Islet precursor cell (in vitro differentiated cells): ENCODE measurements at places on chromosomes 2 and 18.
A peak's percentile ranks its signal among the peaks of the same experiment; 100 is the strongest.

DNA sequence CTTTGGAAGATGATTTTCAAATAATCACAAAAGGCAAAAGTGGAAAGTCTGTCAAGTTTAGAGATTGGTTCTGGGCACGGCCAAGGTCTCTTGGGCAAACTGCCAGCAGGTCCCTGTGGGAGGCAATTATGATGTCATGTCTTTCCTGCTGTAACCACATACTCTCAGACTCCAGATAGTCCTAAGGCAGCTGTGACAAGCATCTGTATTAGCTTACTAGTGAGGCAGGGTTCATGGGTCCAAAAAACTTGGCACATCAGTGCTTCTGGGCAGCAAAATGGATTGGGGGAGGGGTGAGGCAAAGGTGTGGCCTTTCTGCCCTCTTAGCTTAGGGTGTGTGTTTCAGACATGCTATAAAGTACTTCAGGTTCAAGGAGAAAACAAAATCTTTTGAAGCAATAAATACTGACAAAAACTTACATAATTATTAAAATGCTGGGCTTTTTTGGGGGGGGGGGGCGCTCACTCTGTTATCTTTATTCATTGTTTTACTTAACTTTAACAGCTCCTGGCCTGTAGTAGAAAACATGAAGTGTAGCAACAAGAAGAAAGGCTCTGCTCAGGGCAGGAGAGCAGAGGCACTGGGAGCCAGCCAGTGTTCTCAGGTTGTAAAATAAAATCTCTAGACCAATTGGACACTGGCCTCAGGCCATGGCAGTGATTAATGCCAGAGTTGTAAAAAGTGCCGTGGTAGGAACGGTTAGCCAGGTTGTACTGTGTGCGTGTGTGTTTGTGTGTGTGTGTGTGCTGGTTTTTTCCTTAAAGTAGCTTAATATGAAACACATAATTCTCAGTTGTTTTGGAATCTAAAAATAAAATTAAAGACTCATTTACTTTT lies 14.3 kb upstream of the TANC1 start:
- peak; percentile 90 for DNase-seq

GRCh38 chr2:238294393-238295143 lies 6.2 kb upstream of the PER2 start:
- DNase-seq, result no peak

DNA sequence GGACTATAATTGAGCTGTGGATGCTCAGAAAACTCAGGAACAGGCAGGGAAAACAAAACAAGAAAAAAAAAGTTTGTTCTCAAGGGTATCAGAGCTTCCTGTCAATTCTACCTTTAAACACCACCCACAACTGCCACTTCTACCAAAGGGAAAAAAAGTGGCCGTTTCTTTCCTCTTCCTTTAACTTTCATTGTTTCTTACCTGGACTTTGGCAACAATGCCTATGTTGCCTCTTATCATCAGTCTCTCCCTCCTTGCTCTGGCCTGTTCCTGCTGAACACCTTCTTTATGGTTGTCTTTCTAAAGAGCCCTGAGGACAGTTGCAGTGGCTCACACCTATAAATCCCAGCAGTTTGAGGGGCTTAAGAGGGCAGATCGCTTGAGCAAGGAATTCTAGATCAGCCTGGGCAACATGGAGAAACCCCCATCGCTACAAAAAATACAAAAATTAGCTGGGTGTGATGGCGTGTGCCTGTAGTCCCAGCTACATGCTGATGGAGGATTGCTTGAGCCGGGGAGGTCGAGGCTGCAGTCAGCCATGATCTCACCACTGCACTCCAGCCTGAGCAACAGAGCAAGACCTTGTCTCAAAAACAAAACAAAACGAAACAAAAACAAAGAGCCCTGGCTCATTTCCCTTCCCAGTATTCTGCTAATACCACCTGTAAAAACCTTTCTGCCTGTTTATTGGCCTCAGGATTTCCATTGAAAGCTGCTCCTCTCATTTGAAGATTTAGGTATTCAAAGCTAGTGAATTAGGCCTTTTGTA lies 18.0 kb upstream of the NR4A2 start:
- DNase-seq, result no peak

GRCh38 chr2:4862031-4862430 lies 830.2 kb upstream of the SOX11 start:
- DNase-seq, result no peak

DNA sequence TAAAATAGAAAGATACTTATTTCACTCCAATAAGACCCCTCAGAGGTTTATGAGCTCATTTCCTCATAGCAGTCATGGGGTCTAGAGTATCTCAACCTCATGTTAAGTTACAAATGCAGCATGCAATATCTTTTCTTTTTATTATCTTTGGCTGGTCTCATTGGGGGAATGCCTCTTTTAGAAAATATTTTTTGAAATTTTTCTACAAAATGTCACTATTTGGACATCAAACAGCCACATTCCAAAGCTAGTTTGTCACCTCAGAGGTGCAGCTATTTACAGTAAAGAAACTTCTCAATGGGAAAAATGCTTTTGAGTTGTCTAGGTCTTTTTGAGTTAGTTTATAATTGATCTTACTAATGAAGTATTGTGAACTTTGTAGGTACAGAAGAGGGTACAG lies 370.7 kb upstream of the LRATD1 start:
- no peak for DNase-seq

DNA sequence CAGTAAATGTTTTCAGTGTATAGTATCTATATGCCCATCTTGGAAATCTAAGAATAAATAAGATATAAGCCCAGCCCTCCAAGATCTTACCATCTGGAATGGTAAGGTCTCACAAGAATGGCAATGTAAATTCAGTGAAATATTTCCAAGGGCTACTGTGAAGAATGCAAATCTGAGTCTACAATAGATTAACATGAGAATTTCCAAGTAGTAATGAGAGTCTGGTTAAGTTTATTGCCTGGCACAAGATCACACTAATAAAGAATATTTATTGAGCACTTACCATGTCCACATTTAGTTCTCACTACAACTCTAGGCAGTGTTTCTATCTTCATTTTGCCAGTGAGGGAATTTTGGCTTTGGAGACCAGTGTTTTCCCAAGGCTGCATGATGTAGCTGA lies 623.9 kb downstream of the NRXN1 start:
- no peak for DNase-seq

DNA sequence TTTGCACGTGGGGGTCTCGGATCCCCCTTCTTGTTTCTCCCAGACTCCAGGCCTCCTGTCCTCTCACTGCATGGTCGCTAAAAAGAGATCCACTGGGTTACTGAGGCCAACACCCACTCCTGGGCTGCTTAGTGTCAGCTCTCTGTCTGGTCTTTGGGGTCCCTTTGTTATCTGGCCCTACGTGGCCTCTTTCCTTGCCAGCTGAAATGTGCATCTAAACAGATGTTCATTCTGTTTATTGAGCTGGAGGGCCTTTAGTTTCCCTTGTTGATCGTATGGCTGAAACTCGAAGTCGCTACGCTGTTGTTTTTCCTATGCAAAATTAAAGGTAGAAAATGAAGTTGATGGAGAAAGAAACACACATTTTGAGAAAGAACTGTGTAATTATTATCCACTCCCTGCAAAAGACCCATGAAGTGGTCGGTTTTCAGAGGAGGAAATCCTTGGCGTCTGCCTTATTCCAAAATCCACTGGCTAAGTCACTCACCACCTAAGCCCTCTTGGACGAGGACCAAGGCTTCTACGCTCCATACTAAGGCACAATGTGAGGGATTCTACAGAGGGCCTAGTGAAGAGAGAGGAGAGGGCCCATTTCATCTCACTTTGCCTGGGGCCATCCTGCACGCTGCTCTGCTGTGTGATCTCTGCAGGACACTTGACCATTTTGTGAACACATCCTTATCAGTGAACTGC lies 105.3 kb downstream of the GLI2 start:
- no peak for DNase-seq

- DNase-seq, result no peak
Observed at GRCh38 chr2:133972786-133973185, 281.1 kb upstream of the MGAT5 start.

GRCh38 chr2:25673300-25674076 lies at the start of gene DTNB:
Gene DTNB (minus strand): TSS chr2:25673577. CDS start chr2:25652660, 20,917 bp downstream.
- DNase-seq, result peak; percentile 84

DNA sequence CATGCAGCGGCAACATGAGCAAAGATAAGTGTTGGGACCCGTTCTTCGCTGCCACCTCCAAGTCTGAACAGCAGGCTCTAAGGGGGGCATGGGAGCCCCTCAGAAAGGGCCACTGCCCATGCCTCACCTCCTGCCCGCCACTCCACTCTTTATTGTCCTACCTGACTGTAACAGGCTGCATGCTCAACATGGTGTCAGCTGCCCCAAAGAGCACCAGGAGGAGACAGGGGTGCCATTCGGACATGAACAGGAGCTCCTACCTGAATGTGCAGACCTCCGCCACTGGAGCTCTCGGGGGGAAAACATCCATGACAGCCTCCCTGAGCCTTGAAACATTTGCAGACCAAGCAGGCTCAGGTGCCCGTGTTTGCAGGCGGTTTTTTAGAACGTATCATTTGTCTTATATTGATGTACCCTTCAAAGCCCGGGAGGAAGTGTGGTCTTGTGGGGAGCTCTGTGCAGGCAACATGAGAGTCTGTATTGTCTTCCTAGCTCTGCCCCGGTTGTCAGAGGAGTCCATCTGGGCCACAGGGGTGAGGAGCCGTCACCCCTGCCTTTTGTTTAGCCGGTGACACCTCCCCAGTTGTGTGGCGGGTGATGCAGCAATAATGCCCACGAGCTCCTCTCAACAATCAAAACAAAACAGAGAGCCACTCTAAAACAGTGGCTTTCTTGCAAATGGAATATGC lies 35.1 kb upstream of the CD8A start:
- no peak for DNase-seq

DNA sequence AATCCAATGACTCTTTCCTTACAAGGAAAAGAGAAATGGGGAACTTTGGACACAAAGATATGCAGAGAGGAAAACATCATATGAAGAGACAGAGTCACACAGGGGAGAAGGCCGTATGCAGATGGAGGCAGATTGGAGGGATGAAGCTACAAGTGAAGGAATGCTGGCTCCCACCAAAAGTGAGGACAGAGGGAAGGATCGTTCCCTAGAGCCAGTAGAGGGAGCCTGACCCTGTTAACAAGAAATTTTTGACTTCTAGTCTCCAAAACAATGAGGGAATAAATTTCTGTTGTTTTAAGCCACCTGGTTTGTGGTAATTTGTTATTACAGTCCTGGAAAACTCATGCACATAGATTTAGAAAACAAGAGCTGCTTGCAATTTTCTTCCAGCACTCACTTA lies 169.3 kb downstream of the PMAIP1 start:
- no peak for DNase-seq

- no peak for DNase-seq
Observed at GRCh38 chr2:181807526-181807925, 84.0 kb upstream of the ITPRID2 start.

DNA sequence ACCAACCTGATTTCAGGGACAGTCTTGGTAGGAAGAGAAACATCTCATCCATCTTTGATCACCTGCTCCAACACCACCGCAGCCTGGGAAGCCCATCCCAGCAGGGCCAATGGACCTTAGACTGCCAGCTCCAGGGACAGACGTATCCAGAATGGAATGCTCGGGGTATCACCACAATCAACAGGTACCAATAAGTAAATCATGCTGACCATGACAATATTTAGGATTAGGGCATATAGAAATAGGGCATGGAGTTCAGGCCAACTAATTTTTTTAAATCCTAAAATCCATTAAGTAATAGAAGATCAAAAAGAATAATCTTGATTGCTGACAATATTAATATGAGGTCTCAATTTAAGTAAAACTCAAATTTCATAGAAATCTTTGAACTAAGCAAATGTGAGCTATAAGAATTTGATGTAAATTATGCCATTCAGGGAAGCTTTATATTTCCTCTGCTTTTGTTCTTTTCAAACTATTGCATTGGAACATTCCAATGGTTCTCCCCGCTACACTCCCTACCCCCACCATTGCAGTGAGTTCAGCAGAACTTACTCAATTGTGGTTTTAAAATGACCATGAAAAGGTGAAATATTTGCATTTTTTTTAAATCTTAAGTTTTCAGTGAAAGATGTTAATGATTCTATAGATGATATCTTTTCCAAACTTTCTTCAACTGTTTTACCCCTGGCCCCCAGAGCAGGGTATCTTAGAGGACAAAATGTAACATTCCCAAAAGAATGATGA lies 138.6 kb downstream of the DNER start:
- DNase-seq, result no peak

DNA sequence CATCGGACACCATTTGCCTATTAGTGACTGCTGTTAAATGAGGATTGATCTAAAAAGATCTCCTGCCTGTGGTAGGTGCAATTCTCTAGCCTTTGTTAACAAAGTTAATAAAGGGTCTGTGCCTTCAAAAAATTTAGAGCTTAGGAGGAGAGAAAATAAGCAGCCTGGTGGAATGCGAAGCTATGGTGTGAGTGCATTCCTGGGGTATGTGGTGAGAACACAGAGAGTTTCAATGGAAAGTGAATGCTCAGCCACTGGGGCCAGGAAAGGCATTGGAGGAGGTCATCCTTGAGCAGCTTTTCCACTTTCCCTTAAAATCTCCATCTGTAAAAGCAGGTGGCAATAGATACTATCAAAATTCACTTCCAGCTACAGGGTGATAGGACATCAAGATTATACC lies 331.2 kb upstream of the LRATD1 start:
- peak; percentile 71 for DNase-seq

GRCh38 chr18:48888773-48889080 lies 62.0 kb downstream of the SMAD7 start:
- DNase-seq, result no peak

DNA sequence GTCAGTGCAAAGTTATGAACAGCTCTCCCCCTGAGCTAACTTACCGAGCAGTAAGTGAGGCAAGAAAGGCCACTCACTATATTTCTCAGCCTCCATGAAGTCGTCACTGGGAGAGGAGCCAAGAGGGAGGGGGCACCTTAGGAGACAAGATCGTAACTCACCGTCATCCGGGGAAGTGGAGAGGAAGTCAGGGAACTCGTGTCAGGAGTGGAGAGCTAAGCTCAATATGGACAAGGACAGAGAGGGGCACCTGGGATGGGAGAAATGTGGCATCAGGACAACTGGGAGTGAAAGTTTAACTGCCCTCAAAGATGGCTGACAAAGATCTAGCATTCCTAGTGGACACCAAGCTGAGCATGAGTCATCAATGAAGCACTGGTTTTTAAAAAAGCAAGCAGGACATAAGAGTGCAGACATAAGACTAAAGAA lies 37.1 kb downstream of the BCL11A start:
- no peak for DNase-seq

GRCh38 chr2:99960291-99960690 lies 182.1 kb downstream of the AFF3 start:
- DNase-seq, result no peak

DNA sequence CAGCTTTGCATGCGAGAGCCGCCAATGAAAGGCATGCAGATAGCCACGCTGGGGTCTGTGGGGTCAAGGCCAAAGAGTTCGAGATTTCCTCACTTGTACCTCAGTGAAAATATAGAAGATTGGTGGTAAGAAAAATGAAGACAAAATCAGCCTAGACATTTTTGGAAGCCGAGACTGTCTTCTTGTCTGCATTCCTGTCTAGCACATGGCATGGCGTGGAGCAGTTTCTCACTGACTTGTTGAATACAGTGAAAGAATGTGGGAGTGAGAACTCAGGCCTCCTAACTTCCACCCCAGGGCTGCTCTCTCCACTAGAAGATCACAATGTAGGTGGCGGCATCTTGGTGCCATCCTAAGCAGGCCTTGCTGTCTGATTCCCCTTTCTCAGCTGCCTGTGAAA lies 740.8 kb upstream of the HS6ST1 start:
- no peak for DNase-seq

- DNase-seq, result no peak
Observed at GRCh38 chr2:71629771-71630453, 176.6 kb downstream of the DYSF start.

GRCh38 chr2:147310335-147311057 lies 534.3 kb upstream of the ACVR2A start:
- DNase-seq, result no peak

- no peak for DNase-seq
Observed at GRCh38 chr2:28166956-28167355, 225.7 kb upstream of the FOSL2 start.
